A172 (cell line): ENCODE measurements at places on chromosomes 4 and X. TPM values are rescaled to one million over a fixed set of nuclear protein-coding genes. Genes with fewer than 3 reads are reported as not detected.

SYAP1 gene
- 50.1 and 53.8 TPM in 2 replicates for total RNA-seq

MND1 gene
- total RNA-seq, result 28.9 and 39.6 TPM in 2 replicates

DNA sequence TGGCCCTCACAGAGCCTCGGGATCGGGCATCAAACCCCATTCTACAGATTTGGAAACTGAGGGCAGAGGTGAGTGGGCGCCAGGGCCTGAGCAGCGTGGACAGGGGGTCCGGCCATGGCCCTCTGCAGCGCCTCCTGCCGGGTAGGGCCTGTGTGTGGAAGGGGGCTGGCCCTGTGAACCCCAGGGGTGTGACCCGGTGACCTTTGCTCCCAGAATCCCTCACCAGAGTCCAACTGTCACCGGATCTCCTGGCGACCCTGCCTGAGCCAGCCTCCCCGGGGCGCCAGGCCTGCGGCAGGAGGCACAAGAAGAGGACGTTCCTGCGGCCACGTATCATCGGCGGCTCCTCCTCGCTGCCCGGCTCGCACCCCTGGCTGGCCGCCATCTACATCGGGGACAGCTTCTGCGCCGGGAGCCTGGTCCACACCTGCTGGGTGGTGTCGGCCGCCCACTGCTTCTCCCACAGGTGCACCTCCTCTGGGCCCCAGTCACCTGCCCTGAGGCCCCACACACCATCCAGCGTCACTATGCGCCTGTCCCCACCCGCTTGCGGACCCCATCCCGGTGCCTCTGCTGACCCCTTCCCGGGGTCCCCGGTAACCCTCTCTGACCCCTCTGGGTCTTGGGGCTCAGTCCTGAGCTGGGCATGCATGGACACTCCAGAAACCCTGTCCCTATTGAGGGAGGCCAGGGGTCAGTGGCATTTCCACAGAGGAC, 4.2 kb downstream of the HGFAC start:
- DNase-seq, result no peak

PPEF1 gene
- 0.05 TPM in 1 of 2 replicates, not detected in the other for total RNA-seq

DNA sequence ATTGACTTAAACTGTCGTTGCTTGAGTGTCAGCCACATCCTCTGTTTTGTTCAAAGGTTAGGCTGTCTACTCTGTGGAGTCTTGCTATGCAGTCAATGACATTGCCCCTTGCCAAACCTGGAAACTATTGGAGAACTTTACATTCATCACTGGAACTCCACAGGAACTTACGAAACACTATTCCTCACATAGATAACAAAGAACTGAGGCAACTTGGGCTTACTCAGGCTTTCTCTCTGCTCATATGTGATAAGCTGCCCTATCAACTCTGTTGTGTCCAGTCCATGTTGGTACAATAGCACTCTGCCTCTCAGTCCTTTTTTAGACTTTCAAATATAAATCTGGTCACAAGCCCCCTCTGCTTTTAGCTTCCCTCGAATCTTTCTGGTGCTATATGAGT, 9.4 kb downstream of the NPY5R start:
- no peak for DNase-seq

- DNase-seq, result peak; percentile 35
Observed at GRCh38 chr4:2408401-2408958, 10.0 kb downstream of the ZFYVE28 start.

GRCh38 chr4:53193111-53193510, 172.8 kb downstream of the SCFD2 start:
- no peak for DNase-seq

- no peak for DNase-seq
Observed at GRCh38 chr4:83546786-83547185, 10.9 kb downstream of the GPAT3 start.

DNA sequence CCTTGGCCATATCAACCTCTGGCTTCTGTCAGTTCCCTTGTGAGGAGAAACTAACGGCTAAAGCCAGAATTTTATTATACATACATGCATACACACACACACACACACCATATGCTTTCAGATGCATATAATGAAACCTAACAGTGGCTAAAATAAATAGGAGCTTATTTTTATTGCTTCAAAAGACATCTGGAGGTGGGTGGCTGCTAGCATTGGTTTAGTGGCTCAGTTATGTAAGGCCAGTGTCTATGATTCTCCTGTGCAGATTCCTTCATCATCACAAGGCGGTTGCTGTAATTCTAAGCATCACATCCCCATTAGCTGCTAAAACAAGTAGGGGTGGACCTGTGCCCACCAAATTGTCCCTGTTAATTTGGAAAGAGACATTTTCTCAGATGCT, 110.8 kb downstream of the MAPK10 start:
- DNase-seq, result no peak

GRCh38 chrX:16661495-16661894, 11.5 kb downstream of the S100G start:
- no peak for DNase-seq

GRCh38 chrX:118254611-118255010, 91.3 kb upstream of the WDR44 start:
- DNase-seq, result peak; percentile 5

- DNase-seq, result peak; percentile 11
Observed at GRCh38 chr4:73308286-73308685, 49.7 kb upstream of the ANKRD17 start.

- no peak for DNase-seq
Observed at GRCh38 chr4:26235500-26235899, 85.3 kb upstream of the RBPJ start.

CXCL1 gene
- total RNA-seq, result not detected in 2 replicates

RAB39B gene
- total RNA-seq, result 4.0 and 5.5 TPM in 2 replicates

- DNase-seq, result no peak
Observed at GRCh38 chrX:8044947-8045346, 117.7 kb upstream of the PNPLA4 start.

PIR gene
- total RNA-seq, result 46.9 and 61.1 TPM in 2 replicates

DNA sequence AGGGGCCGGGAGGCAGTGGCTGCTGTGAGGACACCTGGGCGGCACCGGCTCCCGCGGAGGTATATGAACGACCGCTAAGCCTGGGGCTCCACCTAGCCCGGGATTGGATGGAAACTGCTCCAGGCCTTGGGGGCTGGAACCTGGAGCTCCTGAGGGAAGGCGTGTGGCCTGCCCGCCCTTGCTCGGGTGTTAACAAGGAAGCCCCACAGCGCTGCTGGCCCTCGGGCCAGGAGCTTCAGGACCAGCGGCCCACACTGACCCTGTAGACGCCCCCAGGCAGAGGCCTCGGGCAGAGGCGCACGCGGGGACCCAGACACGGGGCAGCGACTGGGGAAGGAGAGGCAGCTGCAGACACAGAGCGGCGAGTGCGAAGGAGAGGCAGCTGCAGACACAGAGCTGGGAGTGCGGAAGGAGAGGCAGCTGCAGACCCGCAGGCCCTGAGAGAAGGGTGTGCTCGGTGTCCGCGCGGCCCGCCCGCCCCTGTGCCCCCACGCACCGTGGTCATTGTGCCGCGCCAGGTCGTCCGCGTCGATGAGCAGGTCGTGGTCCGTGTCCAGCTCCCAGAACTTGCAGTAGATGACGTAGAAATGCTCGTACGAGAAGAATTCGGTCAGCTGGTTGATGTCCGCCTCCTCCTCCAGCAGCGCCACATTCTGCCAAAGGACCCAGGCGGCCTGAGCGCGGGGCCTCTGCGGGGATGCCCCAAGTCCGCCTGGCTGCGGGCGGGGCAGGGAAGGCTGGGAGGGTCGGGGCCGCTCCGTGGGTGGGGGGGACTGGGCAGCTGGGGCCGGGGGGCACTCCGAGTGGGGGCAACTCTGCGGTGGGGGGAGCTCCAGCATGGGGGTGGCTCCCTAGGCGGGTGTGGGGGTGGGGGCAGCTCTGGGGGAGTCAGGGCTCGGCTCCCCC, 26.7 kb upstream of the GTPBP6 start:
- DNase-seq, result no peak

PLP1 gene
- total RNA-seq, result not detected in 2 replicates
